Activated CD4-positive, alpha-beta T cell treated with anti-CD3 and anti-CD28 coated beads, Interleukin-2, amount 50 U/mL, for 48 hours (primary cell): ENCODE measurements at places on chromosomes 13 and 19.

DNA sequence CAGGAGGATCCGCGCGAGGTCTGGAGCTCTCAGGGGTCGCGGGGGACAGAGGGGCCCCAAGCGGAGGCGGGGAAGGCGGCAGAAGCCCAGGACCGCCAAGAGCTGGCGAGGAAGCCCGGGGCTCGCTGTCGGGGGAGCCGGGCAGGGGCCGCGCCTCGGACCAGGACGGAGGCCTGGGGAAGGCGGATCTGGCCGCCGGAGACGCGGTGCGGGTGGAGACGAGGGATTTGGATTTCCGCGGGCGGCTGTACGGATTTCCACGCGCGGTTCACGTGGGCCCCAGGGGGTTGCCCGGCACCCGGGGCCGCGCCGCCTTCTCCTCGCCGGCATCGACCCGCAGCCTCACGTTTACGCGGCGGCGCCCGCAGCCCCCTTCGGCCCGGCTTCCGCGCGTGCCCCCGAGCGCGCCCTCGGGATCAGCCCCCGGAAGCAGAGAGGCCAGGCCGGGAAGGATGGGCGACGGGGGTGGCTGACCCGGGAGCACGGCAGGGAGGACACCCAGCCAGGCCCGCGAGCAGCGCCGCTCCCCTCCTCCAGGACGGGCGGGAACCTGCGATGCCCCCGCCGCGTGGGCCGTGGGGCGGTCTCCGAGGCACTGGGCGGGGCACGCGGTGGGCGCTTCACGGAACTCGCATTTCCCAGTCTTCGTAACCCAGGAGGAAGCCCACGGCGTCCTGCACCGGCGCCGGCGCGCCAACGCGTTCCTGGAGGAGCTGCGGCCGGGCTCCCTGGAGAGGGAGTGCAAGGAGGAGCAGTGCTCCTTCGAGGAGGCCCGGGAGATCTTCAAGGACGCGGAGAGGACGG is 4.7 kb downstream of the F7 start:
- DNase-seq, result peak; percentile 28

DNA sequence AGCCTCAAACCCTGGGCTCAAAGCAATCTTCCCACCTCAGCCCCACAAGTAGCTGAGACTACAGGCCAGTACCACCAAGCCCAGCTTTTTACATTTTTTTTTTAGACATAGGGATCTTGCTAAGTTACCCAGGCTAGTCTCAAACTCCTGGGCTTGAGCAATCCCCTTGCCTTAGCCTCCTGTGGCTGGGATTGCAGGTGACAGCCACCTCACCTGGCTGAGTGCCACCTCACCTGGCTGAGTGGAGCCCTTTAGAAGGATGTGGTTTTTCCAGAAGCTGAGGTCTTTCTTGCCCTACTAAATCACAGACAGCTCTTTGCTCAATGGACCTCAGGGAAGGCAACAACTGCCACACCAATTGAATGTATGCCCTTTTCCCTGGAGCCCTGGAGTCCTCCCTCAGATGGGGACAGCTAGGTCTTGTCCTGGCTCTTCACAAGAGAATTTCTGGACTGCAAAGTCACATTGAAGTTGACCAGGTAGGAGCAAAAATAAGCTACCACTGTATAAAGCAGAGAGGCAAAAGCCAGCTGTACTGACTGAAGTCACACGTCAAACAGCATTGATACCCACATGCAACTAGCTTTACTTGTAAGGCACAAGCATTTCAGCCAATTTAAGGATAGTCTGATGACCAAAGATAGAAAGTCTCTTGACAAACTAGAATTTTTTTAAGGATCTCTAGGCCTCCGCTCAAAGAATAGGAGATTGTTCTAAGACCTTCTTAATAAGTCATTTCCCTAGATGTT is 14.0 kb downstream of the PDX1 start:
- no peak for DNase-seq

GRCh38 chr13:52809310-52809769 is 39.1 kb downstream of the PCDH8 start:
- DNase-seq, result peak; percentile 54

DNA sequence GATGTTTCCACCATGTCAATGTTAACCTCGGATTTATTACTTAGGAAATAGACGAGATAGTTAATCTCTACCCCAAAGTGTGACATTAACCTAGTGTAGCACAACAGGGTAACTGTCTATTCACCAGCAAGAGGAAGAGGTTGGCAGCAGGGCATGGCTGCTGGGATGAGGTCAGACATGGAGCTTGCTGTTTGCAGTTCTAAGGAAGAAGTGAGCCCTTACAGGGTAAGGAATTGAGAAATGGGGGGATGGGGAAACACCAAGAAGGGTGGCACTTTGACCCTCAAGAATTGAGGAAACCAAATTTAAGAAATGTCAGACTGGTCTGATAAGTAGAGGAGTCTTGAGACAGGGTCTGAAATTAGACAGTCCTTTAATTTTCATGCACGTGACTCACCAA is 62.4 kb downstream of the MBD3L2B start:
- no peak for DNase-seq

- DNase-seq, result no peak
Measured at GRCh38 chr13:113802761-113803160, 43.7 kb downstream of the TMEM255B start.

DNA sequence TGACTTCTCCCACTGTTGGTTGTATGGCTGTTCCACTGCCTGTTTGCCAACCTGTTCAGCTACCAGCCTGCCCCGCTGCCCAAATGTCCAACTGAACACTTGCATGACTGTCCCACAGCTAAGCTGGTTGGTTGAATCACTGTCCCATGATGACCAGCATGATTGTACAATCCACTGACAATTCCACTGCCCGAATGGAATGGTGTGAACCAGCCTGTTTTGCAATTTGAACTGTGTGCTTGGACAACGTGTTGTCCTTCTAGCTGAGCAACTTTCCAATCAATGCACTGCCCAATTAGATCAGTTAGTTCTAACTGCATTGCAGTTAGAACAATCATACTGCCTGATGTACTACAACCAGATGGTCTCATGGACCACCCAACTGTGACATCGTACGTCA is 8.7 kb downstream of the ADAMTS10 start:
- DNase-seq, result no peak

GRCh38 chr13:85497652-85498051 is 301.6 kb downstream of the SLITRK6 start:
- no peak for DNase-seq

DNA sequence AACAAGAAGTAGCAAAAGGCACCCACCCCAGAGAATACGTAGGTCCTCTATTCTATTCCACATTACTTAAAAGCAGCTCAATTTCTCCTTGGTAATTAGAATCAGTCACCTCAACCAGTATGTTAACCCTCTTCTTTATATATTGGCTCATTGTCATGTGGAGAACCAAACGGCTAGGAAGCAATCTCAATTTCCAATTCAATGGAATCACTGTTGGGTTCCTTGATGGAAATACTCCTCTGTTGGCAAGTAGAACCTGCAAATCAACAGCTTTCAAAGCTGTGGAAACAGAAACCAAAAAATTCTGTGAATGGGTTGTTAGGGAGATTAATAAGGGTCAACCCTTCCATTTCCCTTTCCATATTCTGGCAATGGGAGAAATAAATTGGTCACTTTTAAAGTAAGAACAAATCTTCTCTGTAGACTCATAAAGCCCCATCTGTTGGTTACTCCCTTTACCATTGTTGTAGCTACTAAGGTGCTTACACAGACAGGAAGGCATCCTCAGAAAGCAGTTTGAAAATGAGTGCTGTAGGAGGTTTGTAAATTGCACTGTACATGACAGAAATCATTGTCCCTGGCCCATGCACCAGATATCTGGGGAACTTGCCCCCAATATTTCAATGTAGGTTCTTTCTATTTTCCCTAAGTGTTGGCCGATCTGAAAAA is 138.6 kb upstream of the UFM1 start:
- DNase-seq, result no peak

GRCh38 chr19:35882114-35882832 is 13.9 kb downstream of the APLP1 start:
- no peak for DNase-seq

DNA sequence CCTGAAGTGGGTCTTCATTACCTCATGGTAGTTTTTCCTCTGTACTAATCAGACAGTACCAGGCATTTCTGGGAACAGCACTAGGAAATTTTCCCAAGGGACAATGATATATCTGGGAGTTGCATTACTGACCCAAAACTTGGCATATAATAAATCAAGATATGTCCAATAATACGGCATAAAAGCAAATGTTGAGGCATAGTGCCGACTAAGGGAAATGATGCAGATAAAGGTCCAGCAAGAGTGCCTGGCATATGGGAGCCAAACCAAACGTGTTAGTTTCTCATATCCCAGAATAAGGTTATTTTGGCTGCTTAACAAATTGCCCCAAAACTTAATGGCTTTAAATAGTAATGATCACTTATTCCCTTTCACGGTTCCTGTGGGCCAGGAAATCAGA is 12.1 kb upstream of the TDRD3 start:
- DNase-seq, result no peak

- DNase-seq, result no peak
Measured at GRCh38 chr13:20394506-20394905, 131.2 kb downstream of the CRYL1 start.

GRCh38 chr13:27408074-27408473 is 16.3 kb upstream of the GTF3A start:
- no peak for DNase-seq

DNA sequence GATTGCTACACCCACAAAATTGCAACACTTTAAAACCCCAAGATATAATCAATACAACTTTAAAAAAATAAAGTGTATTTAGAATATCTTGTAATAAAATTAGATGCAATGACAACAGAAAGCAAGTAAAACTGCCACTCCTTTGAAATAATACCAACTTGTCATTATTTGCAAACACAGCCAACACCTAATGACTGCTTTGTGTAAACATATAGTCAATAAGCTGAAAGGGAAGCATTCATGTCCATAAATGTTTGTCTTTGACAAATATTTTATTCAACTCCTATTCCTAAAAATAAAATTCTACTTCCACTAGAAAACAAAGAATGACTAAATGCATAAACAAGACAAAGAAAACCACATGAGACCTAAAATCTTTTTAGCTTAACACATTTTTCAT is 6.6 kb downstream of the SMAD9 start:
- DNase-seq, result no peak

DNA sequence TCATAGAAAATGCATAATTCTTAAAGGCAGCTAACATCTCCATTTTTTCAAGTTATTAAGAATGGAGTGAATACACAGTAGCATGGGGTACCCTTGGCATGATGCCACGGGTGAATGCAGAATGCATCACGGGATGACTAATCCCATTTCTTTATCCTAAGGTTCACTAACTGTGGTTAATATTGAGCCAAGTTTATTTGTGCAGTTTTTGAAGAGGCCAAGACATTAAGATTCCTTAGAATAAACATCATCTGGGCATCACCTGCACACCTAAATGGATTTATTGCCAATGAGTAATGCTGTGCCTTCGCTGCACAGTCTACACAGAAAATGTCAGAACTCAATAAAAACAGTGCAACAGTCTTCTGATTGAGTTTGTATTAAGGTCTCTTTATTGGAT is 333.1 kb downstream of the GPC6 start:
- DNase-seq, result no peak

DNA sequence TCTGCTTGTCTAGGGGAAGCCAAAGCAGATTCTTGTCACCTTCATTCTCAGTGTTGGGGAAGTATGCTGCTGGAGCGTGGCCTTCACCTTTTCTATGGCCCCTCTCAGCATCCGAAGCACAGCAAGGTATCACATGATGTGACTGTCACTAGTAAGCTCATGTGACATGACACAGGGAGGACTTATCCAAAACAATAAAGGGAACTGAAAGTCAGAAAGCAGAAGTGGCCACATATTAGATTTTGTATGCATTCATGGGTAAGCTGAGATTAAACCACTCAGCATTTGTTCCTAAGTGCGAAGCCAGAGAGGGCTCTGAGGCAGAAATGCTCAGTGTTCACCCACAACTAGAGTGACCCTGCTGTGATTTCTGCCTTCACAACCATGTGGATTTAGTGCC is 72.8 kb upstream of the PCDH8 start:
- no peak for DNase-seq

DNA sequence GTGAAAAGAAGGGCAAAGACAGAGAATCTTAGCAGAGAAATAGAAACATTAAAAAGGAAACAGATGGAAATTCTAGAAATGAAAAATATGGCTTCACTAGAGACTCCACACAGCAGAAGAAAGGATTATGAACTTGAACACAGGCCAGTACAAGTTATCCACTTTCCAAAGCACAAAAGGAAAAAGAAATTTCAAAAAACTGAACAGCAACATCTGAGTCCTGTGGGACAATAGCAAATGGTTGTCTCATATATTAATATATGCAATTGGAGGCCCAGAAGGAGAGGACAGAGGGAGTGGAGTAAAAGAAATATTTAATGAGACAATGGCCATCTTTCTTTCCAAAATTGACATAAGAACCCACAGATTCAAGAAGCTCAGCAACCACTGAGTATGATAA is 141.7 kb upstream of the GJB6 start:
- DNase-seq, result no peak

- peak; percentile 92 for DNase-seq
Measured at GRCh38 chr19:18291590-18292461, 10.4 kb upstream of the JUND start.

DNA sequence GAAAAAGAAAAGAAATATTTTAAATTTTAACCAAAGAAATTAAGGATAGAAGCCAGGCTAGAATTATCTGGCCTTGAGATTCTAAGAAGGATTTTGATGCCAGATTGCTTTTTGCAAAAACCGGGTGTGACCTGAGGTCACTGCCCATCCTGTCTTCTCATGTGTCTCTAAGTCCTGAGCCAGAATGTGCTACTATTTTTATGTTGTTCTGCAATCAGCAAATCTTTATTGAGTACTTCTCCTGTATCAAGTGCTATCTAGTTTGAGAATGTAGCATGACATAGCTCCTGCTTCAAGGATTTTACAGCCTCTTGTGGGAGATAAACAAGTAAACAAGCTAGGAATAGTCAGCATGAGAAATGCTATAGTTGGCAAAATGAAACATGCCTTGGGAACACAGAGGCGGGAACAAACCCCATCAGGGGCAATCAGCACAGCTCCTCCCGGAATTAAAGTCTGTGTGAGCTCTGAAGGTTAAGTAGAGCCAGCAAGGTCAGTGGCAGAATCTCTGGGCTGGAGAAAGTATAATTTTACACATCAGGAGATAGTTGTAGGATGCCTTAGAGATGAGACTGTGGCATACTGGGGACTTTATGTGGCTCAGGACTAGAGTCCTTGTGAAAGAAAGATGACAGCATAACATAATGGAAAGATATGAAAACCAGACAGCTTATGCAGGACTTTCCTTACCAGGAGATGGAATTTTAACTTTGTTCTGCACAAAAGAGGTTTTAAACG is 899.5 kb upstream of the SLC10A2 start:
- no peak for DNase-seq

DNA sequence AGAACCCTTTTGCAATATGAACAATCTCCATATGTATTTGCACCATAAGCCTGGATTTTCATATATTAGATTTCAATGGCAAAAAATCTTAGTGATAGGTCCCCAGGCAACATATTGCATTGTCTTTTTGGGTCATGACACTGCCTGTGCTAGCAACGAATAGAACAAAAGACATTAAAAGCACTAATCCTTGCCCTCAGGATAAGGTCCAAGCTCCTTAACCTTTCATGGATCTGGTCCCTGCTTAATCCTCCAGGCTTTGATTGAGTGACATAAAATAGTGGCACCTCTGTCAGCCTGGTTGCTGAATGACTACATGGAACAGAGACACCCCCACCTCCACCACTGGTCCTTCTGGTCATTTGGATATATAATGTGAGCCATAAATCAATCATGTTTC is 134.4 kb downstream of the RBM26 start:
- DNase-seq, result no peak

- peak; percentile 46 for DNase-seq
Measured at GRCh38 chr19:14081797-14082674, 3.5 kb downstream of the C19orf67 start.

GRCh38 chr13:23921451-23921888 is 24.2 kb upstream of the C1QTNF9B start:
- no peak for DNase-seq

- DNase-seq, result peak; percentile 71
Measured at GRCh38 chr13:30159446-30159839, 147.9 kb downstream of the KATNAL1 start.
